ENCODE measurements at places on chromosomes 13 and 19.

DNA sequence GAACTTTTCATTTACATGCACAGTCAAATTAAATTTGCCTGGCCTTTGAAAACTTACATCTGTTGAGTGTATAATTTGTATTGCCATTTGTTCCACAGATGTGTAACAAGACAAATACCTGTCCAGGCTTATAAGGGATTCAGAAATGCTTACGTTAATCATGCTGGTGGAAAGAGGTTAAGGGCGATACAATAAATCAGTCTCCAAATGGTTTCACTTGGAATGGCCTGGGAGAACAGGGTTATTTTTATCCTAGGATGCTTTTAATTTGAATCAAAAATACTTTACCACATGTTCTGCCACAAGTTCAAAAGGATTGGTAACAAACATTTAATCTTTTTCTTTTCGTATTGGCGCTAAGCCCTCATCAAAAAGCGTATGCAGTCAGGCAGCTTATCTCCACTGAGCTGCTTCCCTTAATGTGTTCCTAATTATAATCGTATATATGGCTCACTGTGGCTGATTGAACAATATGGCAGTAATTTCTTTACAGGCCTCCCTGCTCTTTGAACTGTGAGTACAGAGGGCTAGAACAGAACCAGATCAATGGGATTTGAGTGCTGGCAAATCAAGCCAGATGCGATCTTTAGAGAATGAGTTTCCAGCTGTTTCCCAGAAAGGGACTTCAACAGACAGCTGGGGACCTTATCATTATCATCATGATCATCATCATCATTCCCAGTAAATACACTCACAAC lies 425.7 kb downstream of the SPRY2 start:
- no peak for DNase-seq

GRCh38 chr19:15556634-15557181 lies 48.4 kb downstream of the CYP4F22 start:
- no peak for DNase-seq

GRCh38 chr13:34358811-34359513 lies 541.0 kb downstream of the RFC3 start:
- no peak for DNase-seq

DNA sequence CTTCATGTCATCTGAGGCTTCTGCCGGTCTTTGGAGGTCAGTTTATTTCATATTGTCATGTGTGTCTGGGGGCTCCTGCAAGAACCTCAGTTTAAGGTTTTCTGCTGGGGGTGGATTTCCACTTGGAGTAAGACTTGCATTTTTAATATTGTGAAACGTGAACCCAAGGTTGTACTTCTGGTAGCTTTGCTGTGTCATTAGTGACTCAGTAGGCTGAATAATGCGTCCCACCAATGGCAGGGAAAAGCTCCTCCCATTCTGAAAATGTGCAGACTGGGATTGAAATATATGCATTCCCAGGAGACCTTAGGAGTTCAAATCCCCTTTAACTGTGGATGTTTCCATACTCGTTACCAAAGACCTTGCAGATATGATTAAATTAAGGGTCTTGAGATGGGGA lies 46.2 kb downstream of the ING1 start:
- no peak for DNase-seq

- no peak for DNase-seq
Measured at GRCh38 chr19:14405380-14405757, 13.8 kb downstream of the DDX39A start.

GRCh38 chr19:29529646-29530539 lies 4.1 kb downstream of the VSTM2B start:
- no peak for DNase-seq

GRCh38 chr19:4910594-4911281 lies 1.4 kb downstream of the UHRF1 start:
- DNase-seq, result no peak

GRCh38 chr13:22499919-22500318 lies 680.9 kb upstream of the SGCG start:
- DNase-seq, result no peak

- DNase-seq, result no peak
Measured at GRCh38 chr13:35349673-35350278, 126.7 kb downstream of the MAB21L1 start.

DNA sequence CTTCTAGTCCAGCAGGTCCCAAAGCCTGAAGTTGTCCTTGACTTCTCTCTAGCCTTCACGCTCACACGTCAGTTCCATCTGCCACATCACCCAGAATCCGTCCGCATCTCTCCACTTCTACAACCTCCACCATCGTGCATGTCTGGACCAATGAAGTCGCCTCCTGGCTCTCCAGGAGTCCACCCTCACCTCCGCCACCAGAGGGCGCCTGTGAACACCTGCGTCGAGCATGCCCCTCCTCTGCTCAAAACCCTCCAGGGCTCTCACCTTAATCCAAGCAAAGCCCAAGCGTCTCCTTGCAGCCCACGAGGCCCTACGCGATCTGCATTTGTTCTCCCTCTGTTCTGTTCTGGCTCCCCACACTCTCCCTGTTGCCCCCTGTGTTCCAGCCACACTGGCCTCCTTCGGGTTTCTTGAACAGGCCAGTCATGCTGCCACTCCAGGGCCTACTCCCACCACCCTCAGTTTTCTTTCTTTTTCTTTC lies 3.7 kb downstream of the USHBP1 start:
- DNase-seq, result peak; percentile 91

- no peak for DNase-seq
Measured at GRCh38 chr19:5880196-5880595, 9.9 kb upstream of the FUT5 start.

- DNase-seq, result no peak
Measured at GRCh38 chr19:38020311-38020710, 113.3 kb downstream of the SIPA1L3 start.

DNA sequence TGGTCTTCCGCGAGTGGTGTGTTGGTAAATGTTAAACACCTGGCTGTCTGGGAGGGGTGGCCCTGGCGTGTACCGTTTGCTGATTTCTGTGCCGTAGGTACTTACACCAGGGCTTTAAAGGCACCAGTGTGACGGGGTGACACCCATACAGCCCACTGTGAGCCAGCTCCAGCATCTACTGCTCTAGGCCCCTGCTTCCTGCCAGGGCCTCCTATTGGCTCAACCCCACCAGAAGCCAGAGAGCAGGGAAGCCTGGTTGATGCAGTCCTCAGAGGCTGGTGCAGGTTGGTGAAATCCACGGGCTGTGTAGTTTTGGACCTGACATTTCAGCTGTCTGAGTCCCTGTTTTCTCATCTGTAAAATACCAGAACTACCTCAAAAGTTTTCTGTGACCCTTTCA lies 30.4 kb downstream of the ARHGEF7 start:
- DNase-seq, result no peak

GRCh38 chr19:9914315-9915207 lies 21.8 kb downstream of the OLFM2 start:
- DNase-seq, result peak; percentile 68

DNA sequence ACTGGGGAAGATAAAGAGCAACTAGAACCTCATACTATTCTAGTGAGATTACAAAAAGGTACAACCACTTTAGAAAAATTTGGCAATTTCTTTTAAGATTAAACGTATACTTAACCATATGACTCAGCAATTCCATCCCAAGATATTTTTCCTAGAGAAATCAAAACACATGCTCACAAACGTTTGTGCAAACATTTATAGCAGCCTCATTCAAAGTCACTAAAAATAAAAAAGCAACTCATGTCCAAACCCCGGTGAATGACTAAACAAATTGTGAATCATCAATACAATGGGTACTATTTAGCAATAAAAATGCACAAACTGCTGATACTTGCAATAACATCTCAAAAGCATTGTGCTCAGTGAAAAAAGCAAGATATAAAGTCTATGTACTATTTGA lies 121.5 kb downstream of the FRY start:
- DNase-seq, result no peak

GRCh38 chr19:6213266-6213595 lies 66.5 kb downstream of the MLLT1 start:
- DNase-seq, result no peak

DNA sequence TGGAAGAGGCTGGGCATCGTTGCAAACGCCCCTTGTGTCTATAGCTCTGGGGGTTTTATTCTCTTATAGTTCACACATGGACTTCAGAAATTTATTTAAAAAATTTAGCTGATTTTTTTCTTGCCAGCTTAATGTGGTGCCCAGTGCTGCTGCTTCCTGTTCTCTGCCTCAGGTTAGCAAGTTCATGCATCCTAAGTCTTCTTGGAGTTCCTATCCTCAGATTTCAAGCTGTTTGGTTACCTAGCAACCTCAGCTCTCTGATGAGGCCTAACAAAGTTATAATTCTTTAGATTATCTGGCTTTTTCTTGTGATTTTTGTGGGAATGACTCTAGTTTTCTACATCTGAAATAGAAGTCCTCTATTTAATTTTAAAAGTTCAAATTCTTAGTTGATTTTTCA lies 250.9 kb downstream of the MAB21L1 start:
- DNase-seq, result no peak

GRCh38 chr13:100675661-100676129 lies 1.1 kb upstream of the TMTC4 start:
- DNase-seq, result no peak

GRCh38 chr13:23843436-23843835 lies 45.8 kb downstream of the MIPEP start:
- DNase-seq, result no peak

GRCh38 chr19:2856457-2857050 lies 10.6 kb upstream of the ZNF556 start:
- DNase-seq, result no peak

- no peak for DNase-seq
Measured at GRCh38 chr19:2814426-2814825, 5.2 kb upstream of the ZNF554 start.

DNA sequence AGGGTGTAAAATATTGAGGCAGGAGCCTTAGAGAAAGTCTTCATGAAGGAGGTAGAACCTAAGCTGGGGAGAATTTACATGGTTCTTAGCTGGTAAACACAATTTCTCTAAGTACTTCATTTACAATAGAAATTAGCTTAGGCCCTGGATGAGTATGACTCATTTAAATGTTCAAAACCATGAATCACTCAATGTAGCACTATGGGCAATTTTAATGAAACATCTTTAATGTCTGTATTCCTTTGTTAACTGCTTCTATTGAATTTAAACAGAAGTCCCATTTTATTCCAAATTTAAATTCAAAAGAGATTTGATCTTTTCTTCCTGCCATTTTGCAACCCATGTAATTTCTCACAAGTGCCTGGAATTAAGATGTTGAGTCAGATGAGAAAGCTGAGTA lies 252.1 kb downstream of the RFC3 start:
- DNase-seq, result no peak

GRCh38 chr19:30567536-30568232 lies 195.5 kb downstream of the ZNF536 start:
- no peak for DNase-seq

DNA sequence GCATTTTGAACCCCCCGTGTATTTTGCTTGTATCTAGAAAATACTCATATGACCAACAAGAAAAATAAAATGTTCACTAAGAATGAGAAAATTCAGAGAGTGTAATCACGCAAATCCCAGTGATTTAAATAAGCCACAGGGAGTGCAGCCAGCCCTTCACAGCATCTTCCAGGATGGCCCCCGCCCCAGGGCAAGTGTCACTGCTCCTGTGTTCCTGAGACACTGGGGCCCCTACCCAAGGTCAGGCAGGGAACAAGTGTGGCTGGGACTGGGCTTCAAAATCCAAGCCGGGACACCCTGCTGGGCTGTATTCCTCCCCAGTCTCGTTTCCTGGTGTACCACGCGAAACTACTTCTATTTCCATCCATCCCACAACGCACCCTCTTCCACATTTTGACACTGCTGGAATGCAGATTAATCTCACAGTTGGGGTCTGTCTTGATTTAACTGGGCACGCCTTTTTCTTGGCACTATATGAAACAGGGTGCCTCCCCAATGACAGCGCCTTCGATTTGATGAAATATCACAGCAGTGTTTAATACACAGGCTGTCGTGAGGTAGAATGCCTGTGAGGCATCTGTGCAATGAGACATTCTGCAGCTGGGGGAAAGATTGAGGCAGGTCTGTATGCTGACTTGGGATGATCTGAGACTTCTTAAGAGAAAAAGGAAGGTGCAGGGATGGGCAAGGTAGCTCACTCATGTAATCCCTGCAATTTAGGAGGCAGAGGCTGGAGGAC lies 18.3 kb upstream of the CCNP start:
- DNase-seq, result no peak

- DNase-seq, result no peak
Measured at GRCh38 chr13:48976576-48977285, 1.0 kb downstream of the FNDC3A start.

DNA sequence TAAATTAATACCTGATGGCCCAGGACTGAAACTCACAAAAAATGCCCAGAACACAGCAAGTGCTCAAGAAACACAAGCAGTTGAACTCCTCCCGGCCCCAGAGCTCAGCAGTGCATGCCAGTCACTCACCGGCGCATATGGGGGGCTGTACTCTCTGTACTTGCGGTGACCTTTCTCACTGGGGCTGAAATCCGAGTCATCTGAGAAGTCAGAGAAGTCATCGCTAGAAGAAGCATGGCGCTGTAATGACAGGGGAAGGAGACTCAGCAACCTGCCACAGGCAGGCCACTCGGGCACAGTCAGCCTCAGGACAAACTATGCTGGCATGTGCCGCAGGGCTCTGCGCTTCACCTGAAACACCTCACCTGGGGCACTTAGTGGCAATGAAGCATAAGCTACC lies 19.7 kb downstream of the ZC3H4 start:
- DNase-seq, result no peak

DNA sequence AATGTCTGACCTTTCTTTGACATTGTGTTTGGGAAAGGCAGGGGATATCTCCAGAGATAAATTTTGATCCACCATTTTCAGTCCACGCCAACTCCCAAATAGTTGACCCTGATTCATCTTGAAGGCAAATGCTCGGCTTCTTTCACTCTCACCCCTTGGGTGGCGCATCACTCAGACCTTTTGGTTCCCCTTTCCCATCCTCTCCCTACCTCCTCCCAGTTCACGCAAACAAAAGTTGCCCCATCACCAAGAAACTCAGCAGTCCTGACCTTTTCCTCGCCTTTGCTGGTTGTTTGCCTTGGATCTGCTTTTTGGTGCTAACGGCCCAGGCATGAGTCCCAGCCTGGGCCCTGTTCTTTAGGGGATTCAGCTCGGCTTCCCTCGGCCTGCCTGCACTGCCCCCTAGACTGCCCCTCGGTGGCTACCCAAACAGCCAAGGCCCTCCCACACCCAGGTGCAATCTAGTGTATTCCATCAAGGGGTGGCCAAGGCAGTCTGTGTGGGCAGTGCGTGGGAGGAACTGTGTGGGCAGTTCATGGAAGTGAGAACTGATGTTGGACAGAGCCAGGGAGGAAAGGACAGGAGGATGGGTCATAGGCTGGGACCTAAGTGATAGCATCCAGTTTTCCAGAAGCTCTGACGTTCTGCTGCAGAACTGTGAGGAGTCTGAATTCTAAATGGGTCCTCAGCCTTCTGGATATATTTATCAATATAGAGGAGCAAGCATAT lies 255.7 kb downstream of the DLEU7 start:
- no peak for DNase-seq

- no peak for DNase-seq
Measured at GRCh38 chr13:113591750-113592149, 7.2 kb downstream of the TFDP1 start.

- peak; percentile 55 for DNase-seq
Measured at GRCh38 chr19:7799640-7800355, 30.2 kb upstream of the EVI5L start.
